ENCODE measurements at places on chromosomes 2 and 18. TPM values are rescaled to one million over a fixed set of nuclear protein-coding genes. Genes with fewer than 3 reads are reported as not detected.

The PRKAG3 gene
- 0.41 TPM for total RNA-seq

The TUBA4A gene
- total RNA-seq = 9.7 TPM

The KIAA2012 gene
- not detected for total RNA-seq

The CFAP53 gene
- total RNA-seq = 0.57 TPM

The CAB39 gene
- total RNA-seq = 68.5 TPM

The LIMS4 gene
- total RNA-seq = 4.7 TPM

The EFR3B gene
- 1.1 TPM for total RNA-seq

The IGFBP2 gene
- total RNA-seq = 10.6 TPM

The GALNT5 gene
- 11.4 TPM for total RNA-seq

The SCN3A gene
- 3.1 TPM for total RNA-seq

The CAPN10 gene
- 14.3 TPM for total RNA-seq

The KCNG2 gene
- not detected for total RNA-seq

The FAP gene
- 150 TPM for total RNA-seq

The FAM117B gene
- total RNA-seq = 4.7 TPM

The GTF3C2 gene
- 27.2 TPM for total RNA-seq

All from fibroblast of the aortic adventitia (primary cell).